Naive B cell (primary cell): ENCODE measurements at places on chromosomes 4 and X. TPM values are rescaled to one million over a fixed set of nuclear protein-coding genes. Genes with fewer than 3 reads are reported as not detected.
A peak's percentile ranks its signal among the peaks of the same experiment; 100 is the strongest.

GRCh38 chr4:98584265-98584664 is 74.1 kb downstream of the TSPAN5 start:
- no peaks in the 10 kb centered on the region for H3K27me3 ChIP-seq
- H3K4me1 ChIP-seq, result peaks cover 12% of the 10 kb centered on the region
- H3K36me3 ChIP-seq, result no peaks in the 10 kb centered on the region
- no peak for DNase-seq

GRCh38 chrX:14032406-14032805 is 2.7 kb upstream of the GEMIN8 start:
- peak overlapping the region; percentile 72 for H3K27ac ChIP-seq
- no peak overlapping the region for H3K4me3 ChIP-seq
- H3K36me3 ChIP-seq, result no peaks in the 10 kb centered on the region
- DNase-seq, result peak; percentile 59
- H3K4me1 ChIP-seq, result peaks cover 19% of the 10 kb centered on the region
- peaks cover 10% of the 10 kb centered on the region for H3K27me3 ChIP-seq

DNA sequence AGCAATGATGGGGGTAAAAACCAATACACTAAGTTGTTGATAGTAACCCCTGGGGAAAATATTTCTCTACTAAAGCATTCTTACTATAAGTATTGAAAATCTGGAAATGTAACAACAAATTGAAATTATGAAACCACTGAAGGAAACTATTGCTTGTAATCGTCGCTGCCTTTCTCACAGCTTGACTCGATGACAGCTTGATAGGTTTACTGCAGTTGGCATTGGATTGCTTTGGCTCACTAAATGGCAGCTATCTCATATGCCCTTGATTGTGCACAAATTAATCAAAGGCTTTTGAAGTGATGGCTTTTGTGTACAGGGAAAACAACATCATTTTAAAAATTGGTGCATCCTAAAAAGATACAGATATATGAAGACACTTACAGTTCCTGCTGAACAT is 419.6 kb upstream of the TENM3 start:
- no peak for DNase-seq
- no peak overlapping the region for H3K27ac ChIP-seq
- H3K27me3 ChIP-seq, result no peaks in the 10 kb centered on the region
- no peaks in the 10 kb centered on the region for H3K4me1 ChIP-seq

DNA sequence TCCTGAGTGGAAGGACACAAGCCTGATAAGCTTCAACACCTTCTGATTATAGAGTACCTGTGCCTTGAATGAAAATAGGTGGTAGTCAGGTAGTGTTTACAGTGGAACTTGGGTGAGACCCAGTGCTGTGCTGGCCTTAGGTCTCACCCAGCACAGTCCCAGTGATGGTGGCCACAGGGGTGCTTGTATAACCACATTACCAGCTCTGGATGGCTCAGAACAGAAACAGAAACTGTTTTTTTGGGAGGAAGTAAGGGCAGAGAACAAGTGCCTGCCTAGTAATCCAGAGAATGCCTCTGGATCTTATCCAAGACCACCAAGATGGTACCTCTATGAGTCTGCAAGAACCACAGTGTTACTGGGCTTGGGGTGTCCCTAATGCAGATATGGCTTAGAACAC is 171.5 kb upstream of the DIPK2B start:
- DNase-seq, result no peak
- no peaks in the 10 kb centered on the region for H3K4me1 ChIP-seq
- H3K27me3 ChIP-seq, result peaks cover 8% of the 10 kb centered on the region
- no peak overlapping the region for H3K27ac ChIP-seq

DNA sequence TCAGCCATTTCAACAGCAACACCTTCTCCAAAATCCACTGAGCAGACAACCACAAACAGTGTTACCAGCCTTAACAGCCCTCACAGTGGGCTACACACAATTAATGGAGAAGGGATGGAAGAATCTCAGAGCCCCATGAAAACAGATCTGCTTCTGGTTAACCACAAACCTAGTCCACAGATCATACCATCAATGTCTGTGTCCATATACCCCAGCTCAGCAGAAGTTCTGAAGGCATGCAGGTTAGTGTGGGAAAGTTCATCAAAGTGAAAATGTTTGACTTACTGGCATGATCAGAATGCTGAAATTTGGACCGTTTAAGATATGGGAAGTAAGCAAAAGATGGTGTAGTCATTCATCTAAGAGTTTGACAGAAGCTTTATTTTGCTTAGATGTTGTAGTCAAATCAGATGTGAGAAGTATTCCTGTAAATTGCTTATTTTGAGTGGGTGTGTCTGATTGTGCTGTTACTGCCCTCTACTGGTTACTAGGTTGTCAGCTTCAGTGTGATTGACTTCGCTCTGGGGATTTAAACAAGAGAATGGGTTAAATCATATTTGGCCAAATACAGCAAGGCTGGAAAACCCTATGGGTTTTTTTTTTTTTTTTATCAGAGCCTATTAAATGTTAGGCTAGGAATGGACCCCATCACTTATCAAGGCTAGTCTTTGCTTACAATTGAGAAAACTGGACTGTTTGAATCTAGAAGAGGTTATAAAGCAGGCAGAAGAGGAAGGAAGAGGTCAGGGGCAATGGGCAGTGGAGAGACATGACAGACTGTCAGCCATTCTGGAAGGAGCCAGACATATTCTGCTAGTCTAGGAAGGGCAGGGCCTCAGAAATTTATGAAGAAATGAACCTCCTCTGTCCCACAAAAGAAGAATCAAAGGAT is 130.3 kb downstream of the DIPK2B start:
- H3K27me3 ChIP-seq, result no peaks in the 10 kb centered on the region
- H3K4me3 ChIP-seq, result peak overlapping the region; percentile 11
- peaks cover 20% of the 10 kb centered on the region for H3K36me3 ChIP-seq
- H3K27ac ChIP-seq, result peak overlapping the region; percentile 87
- DNase-seq, result peak; percentile 19

The FATE1 gene
- not detected for polyA plus RNA-seq

The TMPRSS11B gene
- polyA plus RNA-seq, result not detected

The BCLAF3 gene
- 4.2 TPM for polyA plus RNA-seq
